AG04449 (cell line): ENCODE measurements at places on chromosomes 11 and 22.

GRCh38 chr22:20418211-20418788 lies 19.3 kb downstream of the SCARF2 start:
- no peak for DNase-seq

GRCh38 chr11:108536783-108537182 lies 38.6 kb upstream of the POGLUT3 start:
- DNase-seq: no peak

DNA sequence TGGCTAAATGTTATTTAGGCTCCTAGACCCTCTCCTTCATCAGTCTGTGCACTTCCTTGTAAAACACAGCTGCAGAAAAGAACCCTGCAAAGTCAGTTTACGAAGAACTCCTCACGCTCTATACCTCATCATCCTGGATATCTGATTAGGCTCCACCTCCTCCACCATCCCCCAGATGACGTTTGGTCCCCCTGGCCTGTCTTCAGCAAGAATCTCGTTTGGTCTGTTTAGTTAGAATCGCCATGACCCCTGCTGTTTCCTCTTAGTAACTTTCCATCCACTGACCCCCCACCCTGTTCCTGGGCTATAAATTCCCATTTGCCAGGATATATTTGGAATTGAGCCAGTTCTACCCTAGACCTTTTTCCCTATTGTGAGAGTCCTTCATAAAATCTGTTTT lies 214.1 kb downstream of the OPCML start:
- DNase-seq: no peak

GRCh38 chr11:44885919-44886789 lies 64.5 kb downstream of the TP53I11 start:
- no peak for DNase-seq

DNA sequence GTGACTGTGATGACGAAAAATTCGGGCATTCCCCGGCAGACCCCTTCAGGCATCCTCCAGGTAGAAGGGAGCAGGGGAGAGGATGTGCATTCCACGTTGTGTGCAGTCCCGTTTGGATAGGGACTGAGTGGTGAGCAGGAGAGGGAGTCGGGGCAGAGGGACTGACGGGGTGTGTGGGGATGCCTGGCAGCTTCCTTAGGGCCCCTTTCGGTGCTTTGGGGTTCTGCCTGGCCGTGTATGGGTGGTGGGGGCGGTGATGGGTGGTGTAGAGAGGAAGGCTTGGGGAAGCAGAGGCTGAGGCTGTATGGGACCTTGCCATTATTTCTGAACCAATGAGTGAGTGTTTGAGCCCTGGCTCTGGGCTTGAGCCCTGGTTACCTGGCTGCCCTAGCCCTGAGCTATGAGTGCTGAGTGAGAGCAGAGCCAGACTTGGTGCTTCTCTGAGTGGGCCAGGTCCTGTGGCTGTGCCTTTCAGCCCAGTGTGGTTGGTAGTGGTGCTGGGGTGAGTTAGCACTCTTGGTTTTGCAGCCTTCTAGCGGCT lies 914 bp downstream of the INPPL1 start:
- DNase-seq: no peak

GRCh38 chr22:32596471-32596870 lies 121.9 kb downstream of the FBXO7 start:
- DNase-seq: no peak

GRCh38 chr11:63567044-63567840 lies 4.1 kb upstream of the PLAAT2 start:
- DNase-seq: peak; percentile 42

DNA sequence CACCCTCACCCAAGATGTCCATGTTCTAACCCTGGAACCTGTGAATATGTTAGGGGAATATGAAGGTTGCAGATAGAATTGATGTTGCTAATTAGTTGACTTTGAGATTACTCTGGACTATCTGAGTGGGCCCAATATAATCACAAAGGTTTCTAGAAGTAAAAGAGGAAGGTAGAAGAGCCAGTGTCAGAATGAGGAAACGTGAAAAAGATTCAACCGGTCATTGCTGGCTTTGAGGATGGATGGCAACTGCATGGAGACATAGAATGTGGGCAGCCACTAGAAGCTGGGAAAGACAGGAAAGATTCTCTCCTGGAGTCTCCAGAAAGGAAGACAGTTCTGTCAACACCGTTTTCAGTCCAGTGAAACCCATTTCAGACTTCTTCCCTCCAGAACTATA lies 86.6 kb downstream of the CLPB start:
- DNase-seq: no peak

- DNase-seq: no peak
Observed at GRCh38 chr22:49333206-49333605, 494.5 kb downstream of the BRD1 start.
